ENCODE measurements at places on chromosomes 2 and 18. TPM values are rescaled to one million over a fixed set of nuclear protein-coding genes. Genes with fewer than 3 reads are reported as not detected.

DNA sequence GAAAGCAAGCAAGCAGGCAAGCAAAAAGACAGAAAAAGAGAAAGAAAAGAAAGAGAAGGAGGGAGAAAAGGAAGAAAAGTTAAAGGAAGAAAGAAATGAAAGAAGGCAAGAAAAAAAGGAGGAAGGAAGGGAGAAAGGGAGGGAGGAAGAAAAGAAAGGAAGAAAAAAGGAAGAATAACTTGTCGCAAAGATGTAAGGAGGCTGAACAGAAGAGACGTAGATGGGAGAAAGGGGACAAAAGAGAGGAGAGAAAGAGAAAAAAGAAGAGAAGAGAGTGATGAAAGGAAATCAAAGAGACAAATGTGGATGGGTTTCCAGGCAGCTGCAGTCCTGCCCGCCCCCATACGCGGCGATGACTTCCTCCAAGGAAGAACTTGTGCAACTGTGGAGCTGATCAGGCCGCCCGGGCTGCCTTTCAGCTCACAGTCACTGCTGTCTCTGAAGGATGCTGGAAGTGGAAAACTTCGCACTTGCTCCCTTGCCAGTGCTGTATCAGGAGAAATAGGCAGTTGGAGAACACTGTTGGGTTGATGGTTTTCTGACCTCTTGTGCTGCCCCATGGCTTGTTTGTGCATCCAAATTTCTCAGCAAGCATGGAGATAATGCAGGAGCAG, 52.9 kb downstream of the TRIB2 start:
- DNase-seq = peak; percentile 24

- peak; percentile 55 for DNase-seq
Measured at GRCh38 chr2:142841788-142842187, 35.7 kb upstream of the KYNU start.

DNA sequence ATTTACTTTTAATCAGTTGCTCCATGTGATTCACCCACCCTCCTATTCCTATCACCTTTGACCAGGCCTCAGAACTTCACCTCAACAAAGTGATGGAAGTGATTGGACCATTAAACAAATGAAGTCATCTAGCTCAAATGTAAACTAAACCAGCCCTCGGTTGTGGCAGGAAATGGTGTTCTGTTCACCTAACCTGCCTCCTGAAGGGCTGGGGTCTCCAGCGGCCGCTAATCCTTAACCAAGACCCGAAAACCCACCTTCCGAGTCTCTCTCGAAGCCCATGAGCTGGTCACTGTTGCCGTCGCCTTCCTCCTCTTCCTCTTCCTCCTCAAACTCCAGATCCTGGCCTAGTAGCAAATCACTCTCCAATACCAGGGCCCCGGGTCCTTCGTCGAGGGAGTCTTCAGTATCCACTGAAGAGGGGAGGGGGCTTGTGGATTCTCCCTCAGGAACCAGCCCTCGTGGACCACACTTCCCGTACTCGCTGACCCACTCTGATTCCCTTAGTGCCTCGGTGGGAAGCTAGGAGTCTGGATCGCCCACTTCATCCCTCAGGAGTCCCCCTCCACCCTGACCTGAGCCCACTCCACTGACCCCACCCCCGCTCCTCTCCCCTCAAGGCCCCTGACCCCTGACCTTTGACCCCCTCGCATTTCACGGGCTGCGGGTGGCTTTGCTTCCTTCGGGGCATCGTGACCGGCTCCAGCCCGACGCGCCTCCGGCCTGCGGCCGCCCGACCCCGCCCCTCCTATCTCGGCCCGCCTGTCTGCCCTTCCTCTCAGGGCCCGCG, 503 bp downstream of the ZNF513 start:
- DNase-seq = peak; percentile 76

- DNase-seq = no peak
Measured at GRCh38 chr18:8966821-8967220, 135.7 kb upstream of the NDUFV2 start.

DNA sequence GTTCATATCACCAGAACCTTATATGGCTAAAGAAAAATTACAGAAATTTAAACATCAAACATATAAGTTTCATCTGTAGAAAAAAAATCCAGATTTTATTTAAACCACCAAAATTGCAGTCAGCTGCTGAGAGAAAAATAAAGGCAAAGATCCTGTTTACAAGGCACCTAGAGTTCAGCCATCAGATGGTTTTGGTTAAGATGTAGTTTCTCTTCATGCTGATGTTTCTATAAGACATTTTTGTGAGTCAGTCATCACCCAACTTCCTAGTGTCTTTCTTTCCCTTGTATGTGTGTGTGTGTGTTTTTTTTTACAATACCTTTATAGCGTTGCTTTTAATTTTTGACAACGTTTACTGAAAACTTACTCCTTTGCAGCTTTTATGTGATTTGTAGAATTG, 26.1 kb upstream of the MMADHC start:
- DNase-seq = peak; percentile 88

GRCh38 chr2:182913064-182913463, 46.6 kb upstream of the FRZB start:
- DNase-seq = no peak

GRCh38 chr2:634041-634440, 43.2 kb downstream of the TMEM18 start:
- no peak for DNase-seq

DNA sequence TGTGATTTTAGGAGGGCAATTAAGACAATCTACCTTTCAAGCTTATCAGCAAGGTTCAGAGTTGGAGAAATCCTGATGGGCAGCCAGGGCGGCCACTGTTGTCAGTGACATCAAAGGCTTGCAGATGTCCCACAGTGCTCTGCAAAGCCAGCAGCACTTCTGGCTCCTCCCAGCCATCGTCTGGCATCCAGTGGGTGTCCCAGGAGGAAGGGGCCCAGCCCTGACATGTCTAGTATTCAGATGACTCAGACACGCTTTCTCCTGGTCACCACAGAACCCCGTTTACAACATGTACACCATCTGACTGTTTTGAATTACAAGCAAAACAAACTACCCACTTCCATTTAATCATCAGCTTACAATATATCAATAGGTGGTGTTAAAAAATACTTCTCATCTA, 61.4 kb downstream of the CYRIA start:
- DNase-seq = no peak

DNA sequence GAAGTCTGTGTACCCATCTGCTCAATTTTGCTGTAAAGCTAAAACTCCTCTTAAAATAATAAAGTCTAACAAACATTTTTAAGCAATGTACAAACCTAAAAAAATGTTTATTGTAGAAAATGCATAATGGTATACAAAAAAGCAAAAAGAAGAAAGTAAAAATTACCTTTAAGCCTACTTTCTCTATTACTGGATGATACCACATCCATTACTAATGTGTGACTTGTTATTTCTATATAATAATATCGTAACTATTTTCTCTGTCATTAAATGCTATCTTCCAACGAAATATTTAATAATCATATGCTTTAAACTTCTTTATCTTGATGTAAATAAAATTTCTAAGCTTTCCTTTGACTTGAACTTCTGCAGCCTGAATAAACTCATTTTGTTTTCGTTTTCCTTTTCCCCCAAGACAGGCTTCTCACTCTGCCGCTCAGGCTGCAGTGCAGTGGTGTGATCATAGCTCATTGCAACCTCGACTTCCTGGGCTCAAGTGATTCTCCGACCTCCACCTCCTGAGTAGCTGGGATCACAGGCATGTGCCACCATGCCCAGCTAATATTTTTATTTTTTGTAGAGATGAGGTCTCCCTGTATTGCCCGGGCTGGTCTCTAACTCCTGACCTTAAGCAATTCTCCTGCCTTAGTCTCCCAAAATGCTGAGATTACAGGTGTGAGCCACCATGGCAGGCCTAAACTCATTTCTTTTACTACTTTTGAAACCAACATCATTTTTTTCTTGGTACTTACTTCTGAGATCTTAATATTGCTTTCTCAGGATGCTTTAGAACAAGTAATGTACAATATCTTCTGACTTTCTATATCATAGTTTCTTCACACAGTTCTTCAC, 18.1 kb upstream of the DNAH7 start:
- DNase-seq = no peak

GRCh38 chr18:68263481-68263880, 451.4 kb downstream of the TMX3 start:
- peak; percentile 48 for DNase-seq

DNA sequence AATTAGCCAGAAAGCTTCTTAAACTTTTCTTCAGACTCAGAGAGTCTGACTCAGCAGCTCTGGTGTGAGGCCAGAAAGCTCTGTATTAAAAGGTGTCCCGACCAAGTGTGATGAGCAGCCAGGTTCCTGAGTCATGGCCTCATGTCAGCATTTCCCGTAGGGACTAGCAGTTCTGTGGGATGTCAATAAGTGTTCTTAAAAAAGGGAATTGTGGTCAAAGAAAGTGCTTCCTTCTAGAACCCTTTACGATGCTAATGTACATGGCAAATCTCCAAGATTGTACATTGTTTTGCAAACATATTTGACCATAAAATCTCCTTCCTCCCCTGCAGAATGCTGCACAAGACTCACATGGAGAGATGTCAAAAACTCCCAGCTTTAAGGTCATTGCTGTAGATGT, 80.1 kb downstream of the PLA2R1 start:
- peak; percentile 64 for DNase-seq

- DNase-seq = peak; percentile 29
Measured at GRCh38 chr2:236352761-236353593, 88.8 kb upstream of the ASB18 start.

The RGPD3 gene
- 0.18 TPM for total RNA-seq

The LNPK gene
- 59.4 TPM for total RNA-seq

The VWC2L gene
- not detected for total RNA-seq

The MREG gene
- total RNA-seq = 1.8 TPM

The ALPG gene
- not detected for total RNA-seq

The RAB27B gene
- total RNA-seq = 1.3 TPM

All from IMR-90 (cell line).